ENCODE measurements at places on chromosomes 3 and 15. TPM values are rescaled to one million over a fixed set of nuclear protein-coding genes. Genes with fewer than 3 reads are reported as not detected.

- DNase-seq: no peak
Observed at GRCh38 chr3:171758109-171758508, 52.2 kb downstream of the PLD1 start.

The AP3B2 gene
- total RNA-seq: 0.97 TPM

DNA sequence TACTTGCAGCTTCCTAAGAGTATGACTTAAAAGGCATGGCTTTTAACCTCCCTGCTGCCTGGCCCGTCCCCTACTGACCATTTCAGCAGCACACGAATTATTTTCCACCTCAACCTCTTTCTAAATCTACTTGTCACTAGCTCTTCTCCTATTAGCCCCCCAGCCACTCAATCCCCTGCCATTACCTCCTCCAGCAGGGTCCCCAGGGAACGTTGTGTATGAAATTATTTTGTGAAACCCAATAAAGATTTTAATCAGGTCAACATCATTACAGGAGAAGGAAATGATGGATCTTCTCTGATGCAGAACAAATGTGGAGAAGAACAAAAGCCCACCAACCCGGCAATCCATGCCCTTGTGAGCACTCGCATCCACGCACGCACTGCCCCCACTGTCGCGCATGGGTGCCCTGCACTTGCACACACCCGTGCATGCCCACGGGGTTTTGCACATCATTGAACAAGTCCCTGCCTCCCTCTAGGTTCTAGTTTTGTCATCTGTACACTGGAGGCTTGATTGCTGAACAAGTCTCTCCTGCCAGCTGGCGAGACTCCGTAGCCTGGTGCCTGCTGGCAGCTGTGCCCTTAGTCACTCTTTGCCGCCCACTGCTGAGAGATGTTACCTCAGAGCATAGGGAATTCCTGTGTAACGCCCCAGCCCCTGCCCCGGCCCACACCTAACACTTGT is 51.6 kb downstream of the LINGO1 start:
- no peak for DNase-seq

- no peak for DNase-seq
Observed at GRCh38 chr3:169118666-169119370, 544.7 kb downstream of the MECOM start.

DNA sequence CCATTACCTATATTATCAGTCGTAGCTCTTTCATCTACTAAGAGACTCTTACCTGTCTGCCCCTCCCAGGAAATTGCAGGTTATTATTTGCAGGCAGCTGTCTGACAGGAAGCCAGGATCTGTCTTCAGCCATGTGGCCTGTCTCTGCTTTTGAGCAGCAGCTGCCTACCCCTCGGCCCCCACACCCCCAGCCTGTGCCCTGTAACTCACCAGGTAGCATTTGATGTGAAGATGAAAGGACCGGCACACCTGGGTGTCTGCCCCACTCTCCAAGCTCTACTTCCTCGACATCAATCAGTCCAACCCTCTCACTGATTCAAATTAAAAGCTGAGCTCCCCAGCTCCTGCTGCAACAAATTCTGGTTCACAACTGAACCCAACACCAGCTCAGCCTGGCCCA is 197.2 kb upstream of the CTNNB1 start:
- no peak for DNase-seq

DNA sequence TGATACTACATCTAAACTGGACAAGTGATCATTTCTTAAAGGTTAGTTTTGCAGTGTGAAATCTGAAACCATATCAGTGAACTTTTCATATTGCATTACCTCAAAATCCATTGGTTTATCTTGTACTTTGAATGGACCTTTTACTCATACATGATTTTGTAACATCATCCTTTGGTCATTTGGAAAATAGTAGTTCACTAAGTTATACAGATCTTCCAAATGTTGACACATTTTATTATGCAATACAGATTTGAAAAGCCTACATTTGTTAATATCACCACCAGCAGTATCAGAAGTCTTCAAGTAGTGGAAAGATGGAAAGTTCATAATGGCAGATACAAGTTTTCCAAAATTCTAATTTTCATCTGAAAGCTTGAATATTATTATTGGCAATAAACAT is 64.0 kb upstream of the CDV3 start:
- no peak for DNase-seq

DNA sequence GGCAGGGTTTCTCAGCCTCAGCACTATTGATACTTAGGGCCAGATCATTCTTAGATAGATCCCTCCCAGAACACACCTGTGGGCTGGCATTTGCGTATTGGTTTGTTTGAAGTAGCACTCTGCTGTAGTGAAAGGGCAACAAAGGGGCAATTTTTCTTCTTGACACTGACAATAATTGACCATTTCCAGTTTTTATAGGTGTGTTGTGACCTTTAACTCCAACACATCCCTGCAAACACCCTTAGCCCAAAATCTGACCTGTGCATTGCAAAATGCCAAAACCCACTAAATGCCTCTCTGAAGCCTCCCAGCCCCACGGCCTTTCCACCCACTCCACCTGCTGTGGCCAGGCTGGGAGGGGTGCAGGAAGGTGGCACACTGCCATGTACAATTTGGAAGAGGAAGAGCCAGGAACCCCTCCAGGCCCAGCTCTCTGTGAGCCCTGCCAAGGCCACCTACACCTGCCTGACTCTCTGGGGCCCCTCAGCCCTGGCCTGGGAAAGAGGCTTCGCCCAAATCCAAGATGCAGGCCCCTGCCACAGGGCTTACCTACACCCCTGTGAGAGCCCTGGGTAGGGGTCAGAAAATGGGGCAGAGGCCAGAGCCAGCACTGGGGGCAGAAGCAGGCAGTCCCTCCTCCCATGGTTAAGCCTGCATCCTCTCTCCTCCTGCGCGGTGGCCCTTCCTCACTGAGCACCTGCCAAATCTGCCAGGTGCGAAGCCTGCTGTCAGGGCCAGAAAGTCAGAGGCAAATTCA is 9.6 kb upstream of the CYP11A1 start:
- DNase-seq: no peak

DNA sequence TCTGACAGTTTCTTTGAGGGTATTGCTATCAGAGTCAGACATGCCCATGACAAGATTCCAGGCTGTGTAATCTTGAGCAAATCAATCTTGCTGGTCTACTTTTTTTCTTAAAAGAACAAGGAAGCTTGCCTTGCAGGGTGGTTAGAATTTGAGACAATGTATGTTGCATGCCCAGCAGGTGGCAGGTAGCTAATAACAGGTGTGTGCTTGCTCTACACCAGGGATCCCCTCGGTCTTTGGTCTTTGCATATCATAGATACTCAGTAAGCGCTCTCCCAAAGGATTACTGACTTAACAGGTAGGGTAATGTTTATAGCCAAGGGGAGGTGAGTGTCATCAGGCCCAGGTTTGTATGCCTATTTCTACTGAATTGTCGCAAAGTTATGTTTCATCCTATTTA is 37.3 kb downstream of the CACNA1D start:
- DNase-seq: no peak

The AADACL2 gene
- total RNA-seq: not detected

GRCh38 chr15:39488516-39488915 is 92.4 kb upstream of the THBS1 start:
- DNase-seq: no peak

Measured in neural progenitor cell (in vitro differentiated cells).